Activated CD4-positive, alpha-beta memory T cell treated with anti-CD3 and anti-CD28 coated beads, Interleukin-2, amount 10 ng/mL, durations not matched to agents 7 days and 5 days (primary cell): ENCODE measurements at places on chromosomes 7 and 10. TPM values are rescaled to one million over a fixed set of nuclear protein-coding genes. Genes with fewer than 3 reads are reported as not detected.

GRCh38 chr10:114223066-114223465 is 16.0 kb upstream of the VWA2 start:
- DNase-seq = no peak

DNA sequence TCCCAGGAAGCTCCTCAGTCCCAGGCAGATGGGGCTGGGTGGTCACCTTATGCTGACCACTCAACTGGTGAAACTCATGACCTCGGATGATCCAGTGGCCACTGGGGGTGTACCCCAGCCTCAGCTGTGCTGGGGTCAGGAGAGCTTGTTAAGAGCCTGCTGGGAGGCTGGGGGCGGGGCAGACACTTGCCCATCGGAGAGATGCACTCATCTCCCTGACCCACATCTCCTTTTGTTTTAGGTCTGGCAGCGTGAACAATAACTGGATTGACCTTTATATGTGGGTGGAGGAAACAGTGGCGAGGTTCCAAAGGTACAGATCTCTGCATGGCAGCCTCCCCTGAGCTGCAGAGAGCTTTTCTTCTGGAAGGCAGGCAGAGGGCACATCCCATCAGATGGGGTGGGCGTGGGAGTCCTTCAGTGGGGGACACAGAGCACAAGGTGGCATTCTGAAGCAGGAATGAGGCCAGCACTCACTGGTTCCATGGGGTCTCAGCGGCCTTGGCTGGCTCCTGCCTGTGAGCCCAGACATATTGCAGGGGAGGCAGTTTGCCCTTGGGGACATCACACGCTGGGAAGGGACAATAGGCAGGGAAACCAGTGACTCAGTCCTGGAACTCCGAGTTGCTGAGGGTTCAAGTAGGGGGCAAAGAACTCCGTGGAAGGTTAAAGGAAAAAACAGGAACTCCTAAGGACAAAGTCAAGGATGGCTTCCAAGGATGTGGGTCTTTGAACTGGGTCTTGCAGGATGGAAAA is 5.2 kb downstream of the ANTXRL start:
- no peak for DNase-seq

ZNF239 gene
- total RNA-seq = 0.25 TPM

BAIAP2L1 gene
- 0.65 TPM for total RNA-seq

FEZF1 gene
- not detected for total RNA-seq

DNA sequence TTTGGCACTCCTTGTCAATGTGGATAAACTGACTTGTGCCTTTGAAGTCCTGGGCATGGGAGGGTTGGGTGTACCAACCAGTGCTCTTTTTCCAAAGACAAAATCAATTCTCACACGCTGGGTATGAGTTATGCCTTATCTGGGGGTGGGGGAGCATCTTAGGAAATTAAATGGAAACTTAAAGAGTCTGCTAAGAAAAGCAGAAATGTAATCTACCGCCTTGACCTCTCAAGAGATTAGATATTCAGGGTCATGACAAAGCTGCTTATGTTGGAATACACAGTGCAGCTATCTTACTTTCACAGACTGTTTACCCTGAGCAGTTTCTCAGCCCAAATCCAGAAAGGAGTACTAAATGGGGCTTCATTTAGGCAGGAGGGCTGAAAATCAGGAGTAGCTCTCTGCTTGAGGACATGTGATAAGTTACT is 2.6 kb downstream of the MEST start:
- DNase-seq = no peak

DNA sequence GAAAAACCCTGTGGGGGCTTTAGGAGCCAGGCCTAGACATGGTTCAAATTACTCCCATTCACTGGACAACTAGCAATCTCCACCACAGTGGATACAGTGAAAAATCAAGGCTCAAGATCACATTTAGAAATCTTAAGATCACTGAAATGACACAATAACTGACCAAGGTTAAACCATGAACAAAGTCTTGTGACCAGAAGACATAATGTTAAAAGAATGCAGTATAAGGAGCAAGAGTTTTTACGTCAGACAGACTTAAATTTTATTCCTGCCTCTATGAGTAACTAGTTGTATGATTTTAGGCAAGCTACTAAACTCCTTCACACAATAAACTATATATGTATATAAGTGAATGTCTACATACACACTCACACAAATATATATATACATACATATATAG is 68.5 kb downstream of the MICU1 start:
- no peak for DNase-seq

ASIC3 gene
- 5.5 TPM for total RNA-seq

CYP2C18 gene
- total RNA-seq = not detected

DNA sequence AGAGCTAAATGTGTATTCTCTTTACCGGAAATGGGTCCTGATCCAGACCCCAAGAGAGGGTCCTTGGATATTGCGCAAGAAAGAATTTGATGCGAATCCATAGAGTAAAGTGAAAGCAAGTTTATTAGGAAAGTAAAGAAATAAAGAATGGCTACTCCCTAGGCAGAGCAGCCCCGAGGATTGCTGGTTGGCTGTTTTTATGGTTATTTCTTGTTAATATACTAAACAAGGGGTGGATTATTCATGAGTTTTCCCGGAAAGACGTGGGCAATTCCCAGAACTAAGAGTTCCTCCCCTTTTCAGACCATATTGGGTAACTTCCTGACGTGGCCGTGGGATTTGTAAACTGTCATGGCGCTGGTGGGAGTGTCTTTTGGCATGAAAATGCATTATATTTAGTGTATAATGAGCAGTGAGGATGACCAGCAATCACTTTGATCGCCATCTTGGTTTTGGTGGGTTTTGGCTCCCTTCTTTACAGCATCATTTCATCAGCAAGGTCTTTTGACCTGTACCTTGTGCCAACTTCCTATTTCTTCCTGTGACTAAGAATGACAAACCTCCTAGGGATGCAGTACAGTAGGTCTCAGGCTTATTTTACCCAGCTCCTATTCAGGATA is 60.4 kb downstream of the ARL4A start:
- no peak for DNase-seq

- no peak for DNase-seq
Observed at GRCh38 chr10:7547206-7547605, 119.6 kb downstream of the ITIH5 start.

DNA sequence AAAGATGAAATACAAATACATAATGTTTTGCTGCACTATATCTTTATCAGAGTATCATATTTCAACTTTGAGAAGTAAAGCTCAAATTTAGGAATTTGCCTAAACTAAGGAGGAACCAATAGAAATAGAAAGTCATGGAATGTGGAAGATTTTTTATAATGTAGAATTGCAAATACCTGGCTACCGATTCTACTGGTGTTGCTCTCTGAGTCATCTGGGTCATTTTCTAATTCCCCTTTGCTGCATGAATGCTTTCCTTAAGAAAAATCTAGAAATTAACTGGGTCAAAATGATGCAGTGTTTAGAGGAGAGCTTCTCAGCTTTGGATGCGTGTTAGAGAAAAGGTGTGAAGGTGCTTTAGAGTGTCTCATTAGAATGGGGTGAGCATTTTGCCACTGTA is 568.9 kb upstream of the ANKRD30A start:
- no peak for DNase-seq

GSAP gene
- 6.6 TPM for total RNA-seq

DNA sequence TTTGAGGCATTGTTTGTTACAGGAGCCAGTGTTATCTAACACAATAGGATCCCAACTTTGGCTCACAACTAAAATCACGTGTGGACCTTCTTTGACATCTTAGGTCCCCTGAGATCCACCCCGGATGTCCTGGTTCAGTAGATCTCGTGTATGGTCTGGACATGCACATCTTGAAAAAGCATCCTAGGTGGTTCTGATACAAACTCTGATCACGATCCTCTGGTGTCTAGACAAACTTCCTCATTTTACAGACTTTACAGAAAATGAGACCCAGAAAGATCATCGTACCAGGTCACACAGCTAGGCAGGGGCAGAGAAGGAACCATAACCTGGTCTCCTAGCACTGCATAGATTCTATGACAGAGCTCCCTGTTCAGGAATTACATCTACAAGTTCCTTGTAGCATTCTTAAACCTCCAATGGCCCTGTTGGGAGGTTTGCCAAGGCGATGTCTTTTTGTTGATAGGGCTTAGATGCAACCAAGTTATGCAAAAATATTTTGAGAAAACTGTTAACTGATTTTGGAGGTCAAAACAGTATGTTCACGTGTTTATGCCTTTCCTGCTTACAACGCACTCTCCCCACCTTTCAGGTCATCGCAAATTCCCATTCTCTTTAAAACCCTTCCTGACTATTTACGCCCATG is 30.8 kb upstream of the CHST15 start:
- DNase-seq = no peak

GRCh38 chr10:3509355-3509754 is 275.7 kb downstream of the KLF6 start:
- no peak for DNase-seq

ADIRF gene
- total RNA-seq = not detected

GIMAP7 gene
- total RNA-seq = 169 TPM

- DNase-seq = no peak
Observed at GRCh38 chr7:3412871-3413270, 111.8 kb downstream of the SDK1 start.

ZNF107 gene
- total RNA-seq = 20.0 TPM

DNA sequence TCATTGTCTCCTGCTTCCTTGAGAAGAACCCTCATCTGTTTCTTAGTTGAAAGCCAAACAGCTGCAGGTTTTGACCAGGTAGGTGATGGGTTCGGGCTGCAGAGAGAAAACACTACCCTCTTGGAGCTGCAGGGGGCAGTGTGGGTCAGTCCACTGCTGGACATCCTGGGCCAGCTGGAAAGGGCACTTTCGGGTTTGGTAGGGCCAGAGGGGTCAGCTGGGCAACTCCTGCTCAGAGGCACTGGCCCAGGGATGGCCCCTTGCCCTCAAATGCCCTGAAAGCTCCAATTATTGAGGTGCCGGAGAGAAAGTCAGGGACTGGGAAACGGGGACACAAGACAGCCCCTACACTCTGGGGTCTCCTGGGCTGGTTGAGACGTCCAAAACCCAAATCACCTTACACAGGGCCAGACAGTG is 90.7 kb downstream of the MKI67 start:
- DNase-seq = peak; percentile 71

DNA sequence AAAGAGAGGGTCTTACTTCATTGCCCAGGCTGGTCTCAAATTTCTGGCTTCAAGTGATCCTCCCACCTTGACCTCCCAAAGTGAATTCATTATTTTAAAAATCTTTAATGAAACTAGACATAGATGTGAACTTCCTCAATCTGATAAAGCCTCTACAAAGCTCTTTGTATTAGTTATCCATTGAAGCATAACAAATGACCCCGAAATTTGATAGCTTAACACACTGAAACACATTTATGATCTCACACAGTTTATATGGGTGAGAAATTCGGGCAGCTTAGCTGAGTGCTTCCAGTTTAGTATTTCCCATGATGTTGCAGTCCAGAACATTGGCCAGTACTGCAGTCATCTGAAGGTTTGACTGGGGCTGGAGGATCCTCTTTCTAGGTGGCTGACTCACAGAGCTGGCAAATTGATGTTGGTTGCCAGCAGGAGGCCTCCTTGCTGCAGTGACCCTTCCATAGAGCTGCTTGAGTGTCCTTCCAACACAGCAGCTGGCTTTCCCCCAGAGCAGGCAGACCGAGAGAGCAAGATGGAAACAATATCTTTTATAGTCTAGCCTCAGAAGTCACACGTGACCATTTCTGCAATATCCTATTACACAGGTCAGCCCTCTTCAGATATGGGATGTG is 16.6 kb upstream of the WNT8B start:
- no peak for DNase-seq

DNA sequence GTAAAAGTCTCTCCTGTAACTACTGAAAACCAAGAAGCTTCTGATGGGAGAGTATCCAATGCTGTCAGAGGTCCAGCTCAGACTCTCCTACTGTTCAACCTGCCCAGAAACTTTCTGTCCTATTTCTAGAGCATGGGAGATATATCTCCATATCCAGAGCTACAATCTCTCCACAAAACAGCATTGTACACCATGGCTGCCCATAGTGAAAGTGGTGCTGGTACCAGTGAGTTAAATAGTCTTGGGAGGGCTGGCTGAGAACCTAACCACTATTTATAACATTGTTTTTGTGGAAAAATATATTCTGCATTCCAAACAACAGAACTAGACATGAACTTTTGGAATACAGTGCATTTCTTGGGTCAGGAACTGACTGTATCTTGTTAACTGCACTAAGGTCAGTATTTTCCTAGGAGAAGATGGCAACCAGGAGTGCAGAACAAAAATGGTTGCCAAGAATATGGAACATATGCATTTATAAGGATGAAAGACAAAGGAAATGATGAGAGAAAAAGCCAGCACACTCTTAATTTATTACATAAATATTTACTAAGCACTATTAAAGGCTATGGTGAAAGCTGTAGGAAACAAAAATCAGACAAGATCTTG is 91.9 kb downstream of the ZNF438 start:
- DNase-seq = no peak

- DNase-seq = no peak
Observed at GRCh38 chr10:61100887-61101286, 156.9 kb upstream of the RHOBTB1 start.

GRCh38 chr7:29396563-29396962 is 167.1 kb upstream of the PRR15 start:
- no peak for DNase-seq

DNA sequence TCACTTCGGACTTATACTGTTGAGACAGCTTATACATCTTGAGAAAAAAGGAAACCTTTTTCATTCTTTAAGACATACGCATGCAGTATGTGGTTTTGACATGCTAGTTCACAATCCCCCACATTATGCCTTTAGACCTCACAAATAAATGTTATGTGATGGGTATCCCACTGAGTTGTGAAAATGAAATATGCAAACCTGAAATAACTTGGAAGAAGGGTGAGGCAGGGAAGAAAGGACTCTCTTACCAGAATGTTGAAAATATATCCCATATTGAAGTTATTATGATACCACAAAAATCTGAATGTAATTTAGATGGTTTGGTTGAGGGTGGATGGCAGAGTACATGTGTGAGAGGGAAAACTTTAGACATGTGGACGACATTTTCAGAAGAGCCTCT is 379.8 kb downstream of the BBS9 start:
- DNase-seq = no peak

FAM180A gene
- not detected for total RNA-seq

DNA sequence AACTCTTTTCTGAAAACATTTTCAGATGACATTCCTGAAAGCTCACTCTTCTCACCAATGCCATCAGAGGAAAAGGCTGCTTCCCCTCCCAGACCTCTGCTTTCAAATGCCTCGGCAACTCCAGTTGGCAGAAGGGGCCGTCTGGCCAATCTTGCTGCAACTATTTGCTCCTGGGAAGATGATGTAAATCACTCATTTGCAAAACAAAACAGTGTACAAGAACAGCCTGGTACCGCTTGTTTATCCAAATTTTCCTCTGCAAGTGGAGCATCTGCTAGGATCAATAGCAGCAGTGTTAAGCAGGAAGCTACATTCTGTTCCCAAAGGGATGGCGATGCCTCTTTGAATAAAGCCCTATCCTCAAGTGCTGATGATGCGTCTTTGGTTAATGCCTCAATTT is 16.5 kb downstream of the ANLN start:
- no peak for DNase-seq

HABP2 gene
- total RNA-seq = not detected
